SK-MEL-5 (cell line): ENCODE measurements at places on chromosomes 6 and 20. TPM values are rescaled to one million over a fixed set of nuclear protein-coding genes. Genes with fewer than 3 reads are reported as not detected.

- no peak for DNase-seq
Measured at GRCh38 chr6:149453597-149454345, 31.0 kb downstream of the ZC3H12D start.

DNA sequence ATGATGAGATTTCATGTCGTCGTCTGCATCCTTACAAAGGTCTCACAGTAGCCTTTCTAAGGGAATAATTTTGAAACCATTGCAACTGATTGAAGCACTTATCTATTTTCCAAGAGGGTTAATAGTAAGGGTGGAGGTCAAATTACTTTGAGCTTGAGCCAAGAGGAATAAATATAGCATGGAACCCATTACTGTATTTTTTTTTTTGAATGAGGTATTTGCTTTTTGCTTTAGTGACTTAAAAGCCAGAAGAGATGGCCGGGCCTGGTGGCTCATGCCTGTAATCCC, 78.3 kb downstream of the SCAND1 start:
- DNase-seq, result no peak

- DNase-seq, result peak; percentile 92
Measured at GRCh38 chr6:26576929-26577719, 19.6 kb upstream of the ABT1 start.

GRCh38 chr6:150466196-150466595, 97.4 kb downstream of the IYD start:
- no peak for DNase-seq

DNA sequence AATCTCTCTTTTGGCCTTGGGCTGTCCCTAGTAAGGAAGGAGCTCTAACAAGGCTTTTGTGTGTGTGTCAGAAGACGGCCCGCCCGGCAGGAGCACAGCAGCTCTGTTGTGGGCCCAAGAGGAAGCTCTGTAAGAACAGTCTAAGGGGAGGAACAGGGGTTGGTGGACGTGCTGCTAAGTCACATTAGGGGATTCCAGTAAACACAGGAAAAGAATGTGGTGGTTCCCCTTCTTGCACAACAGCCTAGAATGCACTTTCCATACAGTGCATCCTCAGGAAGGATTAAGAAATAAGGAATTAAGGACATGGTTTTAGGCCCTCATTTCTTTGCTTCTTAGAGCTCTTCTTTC, 114.5 kb downstream of the RNF144B start:
- DNase-seq, result peak; percentile 41

GRCh38 chr6:47407300-47408281, 70.0 kb upstream of the CD2AP start:
- peak; percentile 64 for DNase-seq

- DNase-seq, result no peak
Measured at GRCh38 chr6:20882014-20882413, 347.8 kb downstream of the CDKAL1 start.

The CLVS2 gene
- total RNA-seq, result not detected in 2 replicates

The AIF1 gene
- total RNA-seq, result not detected in 2 replicates

The KHDC1 gene
- total RNA-seq, result 0.19 TPM in 1 of 2 replicates, not detected in the other

The SLC17A1 gene
- total RNA-seq, result not detected in 2 replicates
